GM23248 (cell line): ENCODE measurements at places on chromosomes 6 and 20. TPM values are rescaled to one million over a fixed set of nuclear protein-coding genes. Genes with fewer than 3 reads are reported as not detected.
A peak's percentile ranks its signal among the peaks of the same experiment; 100 is the strongest.

The PNISR gene
- 40.0 and 55.8 TPM in 2 replicates for polyA plus RNA-seq

DNA sequence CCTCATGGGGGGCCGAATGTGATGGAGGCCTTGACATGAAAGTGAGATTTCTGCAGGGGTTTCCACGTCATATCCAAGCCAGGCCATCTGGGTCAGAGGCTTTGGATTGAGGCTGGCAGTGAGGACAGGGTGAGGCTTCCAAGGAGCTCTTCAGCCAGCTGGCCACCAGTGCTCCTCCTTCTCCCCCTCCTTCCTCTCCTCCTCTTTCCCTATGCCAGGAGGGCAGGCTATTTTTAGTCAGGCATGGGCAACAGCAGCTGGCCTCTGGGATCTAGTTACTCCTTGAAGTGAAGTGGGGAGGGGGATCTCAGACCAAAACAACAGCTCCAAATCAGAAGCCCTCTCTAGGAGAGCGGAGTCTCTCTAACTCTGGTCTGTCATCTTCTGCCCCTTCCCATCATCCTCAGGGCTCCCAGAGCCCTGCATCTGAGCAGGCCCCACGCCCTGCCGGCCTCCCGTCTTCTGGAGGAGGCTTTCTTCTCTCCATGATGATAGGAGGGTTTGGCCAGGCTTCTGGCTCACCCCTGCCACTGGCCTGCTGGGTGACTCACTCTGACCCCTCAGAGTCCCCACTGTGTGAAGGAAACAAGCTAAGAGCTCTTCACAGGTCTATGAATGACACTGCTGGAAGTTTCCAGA lies 612 bp downstream of the TNNC2 start:
- peak; percentile 58 for DNase-seq

The SLC35A1 gene
- polyA plus RNA-seq: 31.4 and 32.8 TPM in 2 replicates

- DNase-seq: no peak
Observed at GRCh38 chr6:156347656-156348055, 429.5 kb upstream of the ARID1B start.

The SIGLEC1 gene
- polyA plus RNA-seq: not detected in 2 replicates

The GSTA3 gene
- polyA plus RNA-seq: not detected in 2 replicates

The PPP1R3G gene
- 0.84 and 0.85 TPM in 2 replicates for polyA plus RNA-seq

GRCh38 chr6:9254251-9254650 lies 818.9 kb upstream of the SLC35B3 start:
- no peak for DNase-seq

The SLC32A1 gene
- polyA plus RNA-seq: not detected in 2 replicates

DNA sequence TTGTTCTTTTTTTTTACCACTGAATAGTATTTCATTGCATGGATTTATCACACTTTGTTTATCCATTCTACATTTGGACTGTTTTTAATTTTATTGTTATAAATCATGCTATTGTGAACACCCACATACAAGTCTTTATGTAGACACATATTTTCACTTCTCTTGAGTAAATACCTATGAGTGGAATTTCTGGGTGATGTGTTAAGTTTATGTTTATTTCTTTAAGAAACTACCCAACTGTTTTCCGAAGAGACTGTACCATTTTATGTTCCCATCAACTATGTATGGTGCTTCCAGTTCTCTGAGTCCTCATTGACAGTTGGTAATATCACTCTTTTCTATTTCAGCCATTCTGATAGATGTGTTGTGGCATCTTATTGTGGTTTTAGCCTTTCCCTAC lies 54.0 kb downstream of the RIN2 start:
- no peak for DNase-seq

- peak; percentile 13 for DNase-seq
Observed at GRCh38 chr20:25361287-25361683, 29.4 kb downstream of the ABHD12 start.

DNA sequence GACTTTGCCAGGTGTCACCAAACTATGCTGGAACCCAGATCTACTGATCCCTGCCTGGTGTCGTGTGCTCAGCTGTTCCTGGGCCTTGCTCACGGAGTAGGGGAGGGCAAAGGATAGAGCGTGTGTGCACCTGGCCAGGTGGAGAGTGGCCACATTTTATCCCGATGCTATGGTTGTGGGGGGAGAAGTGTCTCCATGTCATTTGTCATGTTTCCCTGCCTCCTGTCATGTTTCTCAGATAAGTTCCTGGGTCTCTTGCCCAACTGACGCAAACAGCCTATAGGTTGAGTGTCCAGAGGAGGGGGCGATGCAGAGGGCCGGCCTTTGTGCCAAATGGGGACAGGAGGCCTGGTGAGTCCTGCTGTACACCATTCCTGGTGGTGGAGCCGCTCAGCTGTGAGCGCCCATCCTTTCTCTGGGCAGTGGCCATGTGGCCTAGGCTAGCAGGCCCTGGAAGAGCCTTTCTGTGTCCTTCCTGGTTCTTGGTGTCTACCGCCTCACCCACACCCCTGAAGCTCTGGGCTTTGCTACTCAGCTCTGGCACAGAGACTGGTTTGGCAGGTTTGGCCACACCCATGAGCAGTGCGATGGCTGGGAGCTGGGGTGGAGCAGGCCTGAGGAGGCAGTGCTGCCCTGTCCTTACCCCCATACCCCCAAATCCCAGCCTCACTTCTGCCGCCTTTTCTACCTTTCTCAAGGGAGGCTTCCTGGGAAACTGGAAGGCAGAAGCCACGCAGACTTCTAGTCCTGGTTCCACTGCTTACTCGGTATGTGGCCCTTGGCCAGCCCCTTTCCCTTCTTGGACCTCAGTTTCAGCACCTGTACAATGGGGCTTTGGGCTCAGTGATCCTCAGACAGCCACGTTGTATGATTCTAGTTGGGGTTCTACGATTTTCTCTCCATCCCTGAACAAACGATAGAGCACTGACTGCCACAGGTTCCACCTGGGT lies 32.3 kb upstream of the EPB41L1 start:
- no peak for DNase-seq

DNA sequence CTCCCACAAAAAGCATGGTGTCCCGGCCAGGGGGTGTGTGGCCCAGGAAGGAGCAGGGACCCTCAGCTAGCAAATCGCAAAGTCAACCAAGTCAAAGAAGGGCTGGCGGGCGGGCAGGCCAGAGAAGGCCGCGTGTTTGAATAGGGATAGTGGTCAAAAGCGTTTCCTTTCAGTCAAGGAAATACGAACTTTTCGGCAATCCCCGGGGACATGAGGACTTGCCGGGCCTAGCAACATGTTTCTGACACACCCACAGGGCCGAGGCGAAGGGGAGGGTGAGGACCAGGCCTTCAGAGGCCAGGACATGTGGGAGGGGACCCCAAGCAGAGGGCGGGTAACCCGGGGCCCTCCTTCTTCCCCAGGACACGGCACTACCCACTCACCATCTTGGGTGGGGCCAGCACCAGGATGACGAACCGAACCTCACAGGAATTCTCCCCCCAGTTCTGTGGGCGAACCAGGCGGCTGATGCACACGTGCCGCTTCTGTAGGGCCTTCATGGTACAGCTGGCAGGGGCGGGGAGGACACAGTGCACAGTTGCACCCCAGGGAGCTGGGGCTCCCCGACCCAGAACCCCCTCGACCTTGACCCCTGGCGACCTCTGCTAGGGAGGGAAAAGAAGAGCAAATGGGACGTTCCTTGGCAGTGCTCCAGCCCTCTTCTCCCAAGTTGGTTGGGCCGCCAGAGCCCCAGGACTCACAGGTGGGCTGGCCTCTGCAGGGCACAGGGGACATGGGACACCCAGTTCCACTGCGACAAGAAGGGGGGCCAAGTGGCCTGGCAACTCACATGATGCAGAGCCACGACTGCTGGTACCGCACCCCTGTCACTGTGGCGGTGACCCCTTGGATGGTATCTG lies 5.6 kb downstream of the SLC4A11 start:
- no peak for DNase-seq

DNA sequence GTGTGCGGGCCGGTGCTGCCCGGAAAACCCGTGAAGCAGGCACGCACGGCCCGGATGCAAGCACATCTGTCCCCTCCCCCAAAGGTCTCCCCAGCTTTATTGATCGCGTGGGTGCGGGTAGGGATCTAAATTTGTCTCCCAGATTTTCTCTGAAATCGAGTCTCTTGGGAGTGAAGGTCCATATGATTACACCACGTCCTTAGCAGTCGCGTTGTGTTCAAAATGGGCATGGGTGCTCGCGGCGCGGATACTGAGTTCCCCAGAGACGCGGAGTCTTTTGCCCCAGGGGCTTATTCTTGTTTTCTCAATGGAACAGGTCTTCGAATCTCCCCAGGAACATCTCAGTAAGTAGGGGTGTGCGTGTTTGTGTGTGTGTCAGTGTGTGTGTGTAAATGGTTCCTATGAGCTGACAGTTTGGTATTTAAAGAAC lies 2.8 kb upstream of the ZNF292 start:
- no peak for DNase-seq

DNA sequence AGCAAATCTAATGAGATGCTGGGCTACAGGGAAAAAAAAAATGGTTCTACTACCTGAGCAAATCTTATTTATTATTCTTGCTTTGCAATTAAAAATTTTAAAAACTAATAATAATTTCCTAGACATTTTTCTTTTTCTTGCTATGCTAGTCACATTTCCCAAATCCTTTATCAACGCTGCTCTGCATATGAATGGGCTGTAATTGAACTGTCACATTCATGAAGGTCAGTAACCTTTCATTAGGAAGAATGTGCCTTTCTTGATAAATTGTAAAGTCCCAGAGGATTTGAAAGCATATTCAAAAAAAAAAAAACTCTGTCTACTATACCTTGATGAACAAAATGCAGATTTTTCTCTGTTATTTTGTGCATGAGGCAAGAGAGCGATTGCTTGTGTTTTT lies 538.7 kb upstream of the ID4 start:
- no peak for DNase-seq

The TRPC4AP gene
- polyA plus RNA-seq: 92.7 and 93.4 TPM in 2 replicates

- DNase-seq: no peak
Observed at GRCh38 chr6:127249621-127250020, 17.0 kb upstream of the RNF146 start.

The MROH8 gene
- polyA plus RNA-seq: 0.89 and 1.0 TPM in 2 replicates

The SYCP2 gene
- polyA plus RNA-seq: 0.24 and 0.39 TPM in 2 replicates

DNA sequence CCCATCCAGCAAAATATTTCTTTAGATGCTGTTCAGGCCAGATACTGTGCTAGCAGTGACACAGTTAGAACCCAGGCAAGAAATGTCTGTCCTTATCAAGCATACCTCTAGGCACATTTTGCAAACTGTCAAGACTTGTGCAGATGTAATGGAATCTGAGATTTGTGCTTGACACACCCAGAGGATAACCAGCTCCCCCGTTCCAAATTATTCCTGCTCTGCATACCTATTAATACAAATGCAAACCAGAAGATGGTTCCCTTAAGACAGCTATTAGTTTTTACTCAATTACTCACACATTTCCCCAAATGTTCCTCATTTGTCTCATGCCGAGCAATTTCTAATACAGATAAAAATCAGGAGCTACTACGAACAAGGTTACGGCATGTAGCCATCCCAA lies 40.4 kb downstream of the ATXN1 start:
- DNase-seq: no peak

DNA sequence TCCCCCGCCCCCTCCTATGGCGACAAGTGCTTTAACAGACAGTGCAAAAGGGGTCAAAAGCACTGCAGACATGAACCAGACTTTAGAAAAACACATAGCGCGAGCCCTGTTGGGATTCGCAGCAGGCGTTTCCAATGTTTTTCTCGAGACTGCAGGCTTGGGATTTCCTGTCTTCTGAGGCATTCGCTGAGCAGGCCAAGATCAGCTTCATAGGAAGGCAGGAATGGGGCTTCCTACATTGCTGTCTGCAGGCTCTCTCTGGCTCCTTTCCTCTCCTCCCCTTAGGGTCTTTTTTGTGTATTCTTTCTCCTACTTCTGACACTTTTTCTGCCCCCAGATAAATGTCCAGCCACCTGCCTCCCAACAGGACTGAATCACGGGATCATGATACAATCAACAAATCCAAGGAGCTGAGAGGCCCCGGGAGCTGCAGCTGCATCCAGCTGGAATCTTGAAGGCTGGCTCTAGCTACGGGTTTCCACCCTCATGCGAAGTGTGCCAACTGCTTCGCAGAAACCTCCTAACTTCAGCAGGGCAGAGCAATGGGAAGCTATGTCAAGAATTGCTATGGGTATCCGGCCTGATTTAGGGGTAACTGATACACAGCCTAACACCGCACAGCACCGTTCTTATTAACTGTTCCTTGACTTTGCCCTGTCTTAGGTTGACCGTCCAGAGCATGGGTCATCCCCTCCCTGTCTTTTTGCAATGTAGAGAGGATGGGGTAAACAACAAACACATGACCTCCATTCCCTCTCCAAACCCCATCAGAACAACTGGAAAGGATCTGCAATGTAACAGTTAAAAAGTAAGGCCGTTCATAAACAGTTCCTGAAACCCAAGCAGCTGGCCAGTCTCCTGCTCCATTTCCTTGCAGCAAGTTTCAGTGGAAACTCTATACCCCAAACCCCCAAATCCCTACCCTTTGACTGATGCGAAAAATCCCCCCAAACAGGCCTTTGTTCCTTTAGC lies 31.5 kb downstream of the SNX5 start:
- peak; percentile 80 for DNase-seq

The MDC1 gene
- polyA plus RNA-seq: 6.7 and 7.1 TPM in 2 replicates

The BRD2 gene
- 99.9 and 105 TPM in 2 replicates for polyA plus RNA-seq

The SLX4IP gene
- polyA plus RNA-seq: 3.4 and 3.9 TPM in 2 replicates

DNA sequence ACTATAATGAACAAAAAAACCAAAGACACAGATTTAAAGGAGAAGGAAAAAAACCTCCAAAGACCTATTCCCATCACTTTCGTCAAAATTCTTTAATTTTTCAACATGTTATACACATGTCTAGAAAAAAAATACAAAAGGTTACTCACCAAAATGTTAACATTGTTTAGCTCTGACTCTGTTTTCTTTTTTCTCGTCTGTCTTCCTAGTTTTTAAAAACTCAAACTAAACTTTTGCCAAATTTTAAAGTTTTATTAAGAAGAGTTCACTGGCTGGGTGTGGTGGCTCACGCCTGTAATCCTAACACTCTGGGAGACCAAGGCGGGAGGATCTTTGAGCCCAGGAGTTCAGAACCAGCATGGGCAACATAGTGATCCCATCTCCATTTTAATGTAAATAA lies 10.8 kb downstream of the MCUR1 start:
- peak; percentile 26 for DNase-seq

GRCh38 chr6:109237077-109237985 lies 142.0 kb downstream of the CEP57L1 start:
- DNase-seq: peak; percentile 58

DNA sequence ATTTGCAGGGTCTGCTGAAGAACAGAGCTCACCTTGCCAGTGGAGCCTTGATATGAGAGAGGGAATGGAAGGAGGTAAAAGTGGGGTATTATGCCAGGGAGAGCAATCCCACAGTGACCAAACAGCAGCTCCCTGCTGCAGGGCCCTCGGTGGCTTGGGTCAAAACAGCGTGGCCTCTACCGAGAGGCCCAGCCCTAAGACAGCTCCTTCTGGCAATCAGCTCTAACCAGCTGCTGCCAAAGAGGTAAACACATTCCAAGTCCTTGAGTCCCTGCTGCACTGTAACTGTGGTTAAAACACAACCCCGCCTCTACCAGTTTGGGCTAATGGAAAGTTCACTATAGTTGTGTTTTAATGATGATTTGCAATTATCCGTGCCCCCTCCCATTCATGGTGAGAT lies 1.4 kb upstream of the DAAM2 start:
- DNase-seq: peak; percentile 41
